Hematopoietic multipotent progenitor cell treated with erythropoietin and hydrocortisone succinate and interleukin-3 and kit ligand, for 8 days (in vitro differentiated cells): ENCODE measurements at places on chromosomes 5 and 9.

DNA sequence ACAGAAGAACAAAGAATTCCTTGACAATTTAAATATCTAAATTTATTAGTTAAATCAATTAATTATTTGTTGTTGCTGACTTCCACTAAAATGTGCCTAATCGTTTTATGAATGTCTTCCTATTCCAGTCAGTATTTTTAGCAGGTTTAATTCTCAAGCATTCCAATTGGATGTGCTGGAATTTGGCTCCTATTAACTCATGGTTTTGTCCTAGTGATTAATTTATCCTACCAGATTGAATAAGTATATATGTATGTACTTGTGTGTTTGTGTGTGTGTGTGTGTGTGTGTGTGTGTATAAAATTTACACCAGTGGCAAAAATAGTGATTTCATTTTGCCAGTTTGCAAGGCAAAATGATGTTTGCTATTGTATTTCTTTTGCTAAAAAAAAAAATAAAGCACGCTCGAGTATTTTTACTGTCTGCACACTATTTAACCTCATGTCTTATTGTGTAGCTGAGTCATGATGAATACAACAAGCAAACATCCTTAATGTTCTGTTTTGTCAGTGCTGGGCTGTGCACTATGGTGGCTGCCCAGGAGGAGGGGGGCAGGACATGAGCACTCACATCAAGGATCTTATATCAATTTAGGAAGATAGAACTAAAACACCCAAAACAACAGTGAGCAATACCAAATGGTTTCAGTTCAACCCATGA is 375.5 kb downstream of the PDE4D start:
- no peak for DNase-seq

DNA sequence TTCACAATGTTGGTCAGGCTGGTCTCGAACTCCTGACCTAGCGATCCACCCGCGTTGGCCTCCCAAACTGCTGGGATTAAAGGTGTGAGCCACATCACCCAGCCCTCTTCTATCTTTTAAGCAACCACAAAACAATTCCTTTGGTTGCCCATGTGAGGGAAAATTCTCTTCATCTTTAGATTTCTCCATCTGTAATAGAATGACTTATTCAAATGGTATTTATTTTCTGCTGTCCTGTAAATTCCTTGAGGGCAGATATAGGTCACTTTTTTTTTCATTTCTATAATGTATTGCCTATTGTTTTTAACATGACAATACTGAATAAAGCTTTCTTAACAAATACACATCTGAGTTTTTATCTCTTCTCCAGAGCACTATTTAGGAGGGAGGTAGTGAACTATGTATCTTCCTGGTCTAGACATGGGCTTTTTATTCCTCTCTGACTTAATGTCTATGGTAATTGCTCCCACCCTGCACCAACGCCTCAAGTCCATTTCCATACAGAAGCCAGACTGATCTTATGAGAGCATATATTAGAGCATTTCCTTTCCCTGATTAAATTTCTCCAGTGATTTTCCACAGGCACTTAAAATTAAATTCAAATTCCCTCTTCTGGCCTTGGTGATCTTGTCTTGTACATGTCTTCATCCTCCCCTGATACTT is 595.6 kb downstream of the CAAP1 start:
- no peak for DNase-seq

- no peak for DNase-seq
Measured at GRCh38 chr9:127531676-127532075, 80.4 kb downstream of the LRSAM1 start.

DNA sequence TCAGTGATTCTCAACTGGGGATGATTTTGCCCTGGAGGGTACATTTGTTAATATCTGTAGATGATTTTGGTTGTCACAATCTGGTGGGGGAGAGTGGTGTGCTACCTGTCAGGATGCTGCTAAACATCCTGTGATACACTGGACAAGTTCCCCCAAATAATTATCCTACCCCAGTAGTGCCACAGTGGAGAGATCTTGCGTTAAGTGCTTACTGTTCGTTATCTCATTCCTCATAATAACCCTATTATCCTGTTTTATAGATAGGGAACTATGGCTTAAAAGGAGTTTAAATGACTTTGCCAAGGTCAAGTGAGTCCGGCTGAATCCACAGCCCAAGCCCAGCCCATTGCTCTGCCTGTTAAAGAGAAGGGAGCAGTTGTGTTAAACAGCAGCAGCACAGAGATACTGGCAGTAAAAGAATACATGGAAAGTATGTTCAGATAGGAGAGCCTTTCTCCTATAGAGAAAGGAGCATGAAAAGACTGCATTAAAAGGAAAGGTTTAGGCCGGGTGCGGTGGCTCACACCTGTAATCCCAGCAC is 15.4 kb downstream of the CNOT8 start:
- no peak for DNase-seq

DNA sequence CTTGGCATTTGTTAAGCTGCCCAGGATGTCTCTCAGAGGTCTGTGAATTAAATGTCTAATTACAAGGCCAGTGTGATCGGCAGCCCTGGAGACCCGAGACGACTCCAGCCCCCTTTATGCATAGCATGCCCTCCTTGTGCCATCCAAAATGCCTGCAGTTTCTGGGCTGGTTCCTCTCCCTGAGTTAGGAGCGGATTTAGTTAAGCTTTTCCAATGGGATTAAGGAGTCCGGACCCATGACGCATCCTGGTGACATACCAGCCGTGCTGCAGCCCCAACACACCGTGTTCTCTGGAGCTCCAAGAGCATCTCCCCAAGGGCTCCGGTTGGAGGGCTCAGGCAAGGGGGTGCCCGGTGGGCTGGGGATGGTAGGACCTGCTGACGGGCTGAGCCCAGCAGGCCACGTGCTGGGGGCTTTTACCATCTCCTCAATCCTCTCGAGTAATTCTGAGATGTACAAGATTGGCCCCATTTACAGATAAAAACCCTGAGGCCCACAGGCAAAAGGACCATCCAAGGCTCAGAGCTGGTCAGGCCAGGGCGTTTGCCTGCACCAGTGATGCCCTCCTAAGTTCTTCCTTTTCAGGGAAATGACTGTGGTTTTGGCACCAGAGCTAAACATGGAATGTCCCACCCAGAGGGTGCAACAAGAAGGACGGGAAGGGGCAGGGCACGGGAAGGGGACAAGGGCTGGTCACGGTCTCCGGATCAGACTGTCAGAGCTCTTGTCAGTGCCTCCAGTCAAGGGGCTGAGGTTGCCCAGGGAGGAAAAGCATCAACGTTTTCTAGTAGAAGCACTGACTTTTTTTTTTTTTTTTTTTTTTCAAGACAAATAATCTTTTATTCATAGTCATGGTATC is 82.6 kb upstream of the PHYKPL start:
- DNase-seq = no peak

DNA sequence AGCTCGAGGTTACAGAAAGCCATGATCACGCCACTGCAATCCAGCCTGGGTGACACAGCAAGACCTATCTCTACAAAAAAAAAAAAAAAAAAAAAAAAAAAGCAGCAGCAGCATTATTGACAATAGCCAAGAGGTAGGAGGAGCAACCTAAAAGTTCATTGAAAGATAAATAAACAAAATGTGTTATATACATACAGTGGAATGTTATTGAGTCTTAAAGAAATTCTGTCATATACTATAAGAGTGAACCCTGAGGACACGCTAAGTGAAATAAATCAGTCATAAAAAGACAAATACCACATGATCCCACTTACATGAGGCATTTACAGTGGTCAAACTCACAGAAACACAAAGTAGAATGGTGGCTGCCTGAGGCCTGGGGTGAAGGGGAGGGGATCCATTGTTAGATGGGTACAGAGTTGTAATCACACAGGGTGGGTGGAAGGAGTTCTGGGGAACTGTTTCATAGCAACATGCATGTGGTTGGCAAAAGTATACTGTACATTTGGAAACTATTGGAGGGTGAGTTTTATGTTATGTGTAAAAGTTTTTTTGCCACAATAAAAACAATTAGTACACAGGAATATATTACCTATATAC is 77.2 kb downstream of the MLLT3 start:
- no peak for DNase-seq

DNA sequence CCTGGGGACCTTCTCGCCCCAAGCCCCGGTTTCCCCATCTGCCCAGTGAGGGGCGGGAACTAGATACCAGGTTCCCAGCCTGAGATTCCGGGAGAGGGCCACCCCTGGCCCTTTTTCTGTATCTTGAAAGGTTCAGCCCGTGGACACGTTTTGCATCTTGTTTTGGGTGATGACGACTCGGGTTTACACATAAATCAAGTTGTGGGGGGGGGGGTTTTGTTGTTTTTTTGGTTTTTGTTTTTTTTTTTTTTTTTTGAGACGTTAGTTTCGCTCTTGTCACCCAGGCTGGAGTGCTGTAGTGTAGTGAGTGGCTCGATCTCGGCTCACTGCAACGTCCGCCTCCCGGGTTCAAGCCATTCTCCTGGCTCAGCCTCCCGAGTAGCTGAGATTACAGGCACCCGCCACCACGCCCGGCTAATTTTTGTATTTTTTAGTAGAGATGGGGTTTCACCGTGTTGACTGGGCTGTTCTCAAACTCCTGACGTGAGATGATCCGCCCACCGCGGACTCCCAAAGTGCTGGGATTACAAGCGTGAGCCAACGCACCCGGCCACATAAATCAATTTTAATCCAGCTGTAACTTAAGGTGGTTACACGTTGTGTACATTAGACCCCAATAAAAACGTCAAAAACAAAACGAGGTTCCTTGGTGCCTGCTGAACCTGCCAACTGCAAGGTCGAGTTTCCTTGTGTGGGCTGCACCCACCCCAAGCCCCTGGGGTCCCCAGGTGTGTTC is 1.1 kb upstream of the BRD3 start:
- DNase-seq = no peak

- no peak for DNase-seq
Measured at GRCh38 chr9:94700445-94700844, 26.1 kb upstream of the AOPEP start.

- DNase-seq = no peak
Measured at GRCh38 chr9:136361047-136361753, 2.3 kb downstream of the DNLZ start.

DNA sequence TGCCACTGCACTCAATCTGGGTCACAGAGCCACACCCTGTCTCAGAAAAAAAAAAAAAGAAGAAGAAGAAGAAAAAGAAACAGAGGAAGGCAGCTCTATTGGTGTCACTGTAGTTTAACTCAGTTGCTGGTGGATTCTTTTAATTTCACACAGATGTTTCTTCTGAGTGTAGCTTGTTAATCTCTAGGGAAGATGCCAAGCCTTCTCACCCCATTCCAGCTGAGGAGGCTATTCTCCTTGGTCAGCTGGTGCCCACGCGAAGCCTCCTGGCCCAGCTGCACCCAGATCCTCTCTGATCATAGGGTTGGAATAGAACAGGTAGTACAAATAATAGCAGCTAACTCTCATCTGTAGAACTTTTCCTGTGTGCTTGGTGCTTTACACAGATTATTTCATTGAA is 113.8 kb upstream of the SPRY4 start:
- DNase-seq = no peak

- DNase-seq = no peak
Measured at GRCh38 chr5:35482167-35482755, 135.4 kb upstream of the SPEF2 start.

DNA sequence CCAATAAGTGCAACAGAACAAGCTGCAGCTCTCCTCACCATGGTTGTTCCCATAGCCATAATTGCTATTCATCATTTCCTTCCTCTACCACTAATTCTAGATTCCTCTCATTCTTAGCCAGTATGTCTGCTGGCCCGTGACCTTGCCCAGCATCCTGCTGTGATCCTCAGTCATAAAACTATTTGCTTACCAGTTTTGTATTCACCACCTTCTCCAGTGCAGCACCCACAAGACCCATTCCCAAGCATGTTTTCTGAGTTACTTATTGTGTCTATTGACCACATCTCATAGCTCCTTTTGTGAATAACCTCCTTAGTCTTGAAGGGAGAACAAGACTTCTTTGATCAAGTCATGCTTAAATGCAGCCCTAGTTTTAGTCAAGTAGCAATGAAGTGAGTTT is 488.0 kb upstream of the CTNND2 start:
- no peak for DNase-seq

DNA sequence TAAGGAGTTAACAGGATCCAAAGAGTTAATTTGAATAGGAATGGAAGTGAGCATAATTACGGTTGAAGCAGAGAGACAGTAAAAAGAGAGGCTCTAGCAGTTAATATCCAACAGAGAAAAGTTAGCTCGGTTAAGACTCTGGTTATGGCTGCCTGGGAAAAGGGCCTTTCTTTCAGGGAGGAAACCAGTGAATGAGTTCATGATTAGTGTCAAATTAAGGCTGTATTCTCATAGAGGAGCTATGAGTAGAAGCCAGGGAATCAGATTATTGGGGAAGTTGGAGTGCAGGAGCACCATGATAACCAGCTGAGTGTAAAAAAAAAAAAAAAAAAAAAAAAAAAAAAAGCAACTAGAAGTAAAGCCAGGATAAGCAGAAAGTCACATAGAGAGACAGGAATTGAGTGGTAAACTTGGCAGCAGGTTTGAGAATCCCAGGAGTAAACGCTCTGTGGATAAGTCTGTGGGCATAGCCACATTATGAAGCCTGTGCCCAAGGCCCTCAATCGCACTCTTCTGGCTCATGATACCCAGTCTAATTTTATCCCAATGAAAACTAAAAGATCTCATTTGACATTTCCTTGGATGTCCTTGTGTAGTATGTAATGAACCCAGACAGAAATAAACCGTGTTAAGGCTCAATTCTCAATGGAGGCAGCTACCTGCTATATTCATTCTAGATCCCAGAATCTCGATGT is 372.6 kb upstream of the MPDZ start:
- no peak for DNase-seq

DNA sequence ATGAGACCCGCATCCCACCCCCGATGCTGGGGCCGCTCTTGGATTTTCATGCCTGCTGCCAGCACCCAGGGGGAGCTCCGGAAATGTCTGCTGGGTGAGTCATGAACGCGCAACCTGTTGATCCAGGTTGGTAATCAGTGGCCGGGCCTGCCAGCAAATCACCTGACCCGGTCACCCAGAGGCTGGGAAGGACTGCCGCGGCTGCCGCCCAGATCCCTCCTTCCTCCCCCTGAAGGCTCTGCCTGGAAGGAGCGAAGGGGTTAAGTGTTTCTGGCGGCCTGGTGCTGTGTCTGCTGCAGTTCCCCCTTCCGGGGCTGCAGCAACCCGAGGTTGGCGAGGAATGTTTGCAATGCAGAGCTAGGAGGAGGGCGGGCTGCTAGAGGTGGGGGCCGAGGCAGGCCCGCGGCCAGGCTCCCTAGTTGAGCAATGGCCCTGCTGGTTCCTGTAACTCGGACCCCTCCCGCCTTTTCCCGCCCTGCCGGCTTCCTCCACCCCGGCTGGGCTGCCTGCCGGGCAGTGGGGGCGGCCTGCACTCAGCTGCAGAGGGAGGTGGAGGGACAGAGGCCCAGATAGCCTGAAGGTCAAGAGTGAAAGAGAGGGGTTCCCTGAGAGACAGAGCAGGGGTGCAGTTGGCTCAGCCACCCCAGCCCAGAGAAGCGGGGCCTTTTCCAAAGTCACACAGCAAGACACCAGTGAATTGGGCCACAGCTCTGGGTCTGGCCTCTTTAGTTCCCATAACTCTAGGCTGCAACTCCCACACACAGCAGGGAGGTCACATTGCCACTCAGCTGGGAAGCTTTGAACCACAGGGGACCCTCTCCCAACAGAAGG is 156.3 kb upstream of the IER5L start:
- no peak for DNase-seq

DNA sequence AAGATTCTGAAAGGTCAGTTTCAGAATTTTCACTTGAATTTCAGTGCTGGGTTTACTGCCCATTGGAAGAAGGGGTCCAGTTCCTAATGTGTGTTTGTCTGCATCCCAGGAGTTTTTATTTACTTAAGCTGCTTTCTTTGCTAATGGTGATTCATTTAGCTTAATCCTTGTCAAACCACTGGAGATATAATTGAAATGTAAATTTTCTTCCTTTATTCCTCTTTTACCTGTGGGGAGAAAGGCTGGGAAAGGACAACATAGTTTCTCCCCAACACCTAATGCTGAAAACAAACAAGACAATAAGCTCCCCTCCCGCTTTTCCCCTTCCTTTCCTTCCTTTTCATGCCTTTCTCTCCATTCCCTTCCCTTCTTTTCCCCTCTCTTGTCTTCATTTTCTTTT is 185.8 kb downstream of the KCTD16 start:
- no peak for DNase-seq
